Activated T-helper 1 cell treated with anti-CD3 and anti-CD28 coated beads, Interleukin-2, amount 50 U/mL, for 16 hours (primary cell): ENCODE measurements at places on chromosomes 2 and 18.

DNA sequence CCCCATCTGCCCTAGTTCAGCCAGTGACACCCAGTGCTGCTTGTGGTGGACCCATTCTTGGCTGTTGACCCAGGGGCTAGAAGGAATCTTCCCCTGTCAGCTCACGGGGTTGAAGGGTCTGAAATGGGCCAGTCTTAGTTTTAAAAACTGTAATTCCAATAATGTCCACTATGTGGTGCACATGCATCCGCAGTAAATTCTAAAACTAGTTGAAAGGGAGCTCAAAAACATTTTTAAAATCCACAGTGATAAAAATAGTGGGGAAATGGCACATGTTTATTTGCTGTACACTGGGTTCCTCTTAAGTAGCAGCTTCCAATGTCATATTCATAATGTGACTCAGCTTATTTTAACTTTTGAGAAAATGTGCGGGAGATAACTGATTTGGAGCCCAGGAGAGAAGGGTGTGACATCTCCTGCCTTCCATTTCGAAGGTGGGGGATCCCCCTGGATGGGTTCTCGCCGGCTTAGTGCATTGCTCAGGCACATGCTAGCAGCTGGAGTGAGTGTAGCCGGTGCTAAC is 32.8 kb downstream of the GRHL1 start:
- DNase-seq = no peak

DNA sequence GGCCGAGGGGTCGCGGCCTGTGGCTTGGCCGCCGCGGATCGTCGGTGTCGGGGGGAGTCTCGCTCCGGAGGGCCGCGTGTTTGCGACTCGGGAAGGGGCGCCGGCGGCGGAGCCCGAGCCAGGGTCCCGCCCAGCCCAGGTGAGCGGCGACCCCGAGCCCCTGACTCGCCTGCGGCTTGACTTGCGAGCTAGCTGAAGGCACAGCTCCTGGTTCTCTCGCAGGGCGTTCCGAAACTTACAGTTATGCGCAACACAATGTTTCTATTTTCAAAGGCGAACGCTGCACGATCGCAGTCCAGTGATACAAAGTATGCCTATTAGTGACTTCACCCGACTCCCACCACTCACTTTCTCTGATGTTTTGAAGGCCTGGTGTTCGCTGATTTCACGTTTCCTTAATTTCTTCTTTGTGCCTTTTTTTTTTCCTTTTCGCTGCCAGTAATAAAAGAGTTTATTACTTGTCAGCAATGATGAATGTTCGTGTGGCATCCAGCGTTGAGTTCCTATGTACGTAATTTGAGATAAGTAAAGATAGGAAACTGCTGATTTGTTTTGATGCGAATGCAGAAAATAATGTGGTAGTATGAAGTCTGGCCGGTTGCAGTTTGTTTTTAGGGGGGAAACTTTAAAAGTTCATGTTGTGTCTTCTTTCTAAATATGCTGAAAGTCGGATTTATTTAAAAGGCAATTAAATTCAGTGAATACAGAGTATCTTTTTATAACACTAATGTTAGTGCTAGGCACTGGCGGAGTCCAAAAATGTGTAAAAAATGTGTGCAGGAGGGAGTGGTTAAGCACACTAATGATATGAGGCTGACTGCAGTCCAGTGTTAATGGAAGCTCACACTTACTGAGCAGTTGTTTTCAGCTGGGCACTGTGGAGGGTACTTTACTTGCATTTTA is 706 bp downstream of the UBXN2A start:
- DNase-seq = no peak

GRCh38 chr2:23791030-23791429 is 135.9 kb downstream of the ATAD2B start:
- DNase-seq = no peak

- no peak for DNase-seq
Measured at GRCh38 chr2:24643051-24643450, 150.1 kb downstream of the PTRHD1 start.

- no peak for DNase-seq
Measured at GRCh38 chr2:101820519-101820918, 123.0 kb downstream of the MAP4K4 start.
